ENCODE measurements at places on chromosomes 11 and 22. TPM values are rescaled to one million over a fixed set of nuclear protein-coding genes. Genes with fewer than 3 reads are reported as not detected.
A peak's percentile ranks its signal among the peaks of the same experiment; 100 is the strongest.

- no peak for DNase-seq
Observed at GRCh38 chr11:10641177-10641911, 52.2 kb downstream of the IRAG1 start.

- no peak for DNase-seq
Observed at GRCh38 chr11:70076461-70076931, 1.6 kb upstream of the ANO1 start.

- DNase-seq: no peak
Observed at GRCh38 chr11:15073361-15074205, at the start of gene CALCB. Gene CALCB (plus strand): TSS chr11:15073593. CDS start chr11:15074719, 1,126 bp downstream.

GRCh38 chr11:27305751-27306150 lies 57.3 kb downstream of the CCDC34 start:
- DNase-seq: no peak

The SAA1 gene
- total RNA-seq: 8.6 TPM

The TNNI2 gene
- total RNA-seq: not detected

GRCh38 chr11:73239111-73239521 lies 21.0 kb downstream of the P2RY2 start:
- DNase-seq: no peak

DNA sequence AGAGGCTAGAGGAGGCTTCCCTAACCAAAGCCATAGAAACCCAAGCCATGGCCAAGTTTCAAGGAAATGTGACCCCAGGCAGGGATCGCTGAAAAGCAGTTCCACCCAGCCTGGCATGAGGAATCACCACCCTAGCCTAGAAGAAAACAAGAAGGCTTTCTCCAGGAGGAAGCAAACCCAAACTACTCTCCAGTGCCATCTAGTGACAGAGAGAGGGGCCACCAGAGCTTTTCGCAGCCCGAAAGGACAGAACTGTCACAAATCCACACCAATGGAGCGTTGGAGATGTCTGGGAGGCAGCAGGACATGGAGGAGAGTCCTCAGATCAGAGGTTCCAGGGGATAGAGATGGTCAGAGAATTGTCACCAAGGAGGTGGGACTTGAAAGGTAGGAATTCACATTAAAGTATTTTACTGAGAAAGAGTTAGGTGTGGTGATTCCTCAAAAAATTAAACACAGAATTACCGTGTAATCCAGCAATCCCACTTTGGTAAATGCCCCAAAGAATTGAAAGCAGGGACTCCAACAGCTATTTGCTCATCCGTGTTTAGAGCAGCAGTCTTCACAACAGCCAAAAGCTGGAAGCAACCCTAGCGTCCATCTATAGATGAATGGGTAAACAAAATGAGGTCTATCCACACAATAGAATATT lies 67.3 kb upstream of the NUP50 start:
- DNase-seq: peak; percentile 47

The COA4 gene
- 97.0 TPM for total RNA-seq

Measured in HCT116 (cell line).